ENCODE measurements at places on chromosomes 5 and 9. TPM values are rescaled to one million over a fixed set of nuclear protein-coding genes. Genes with fewer than 3 reads are reported as not detected.

LECT2 gene
- total RNA-seq, result not detected

MAML1 gene
- total RNA-seq, result 13.2 TPM

POU5F2 gene
- 0.73 TPM for total RNA-seq

TSSK1B gene
- total RNA-seq, result 0.08 TPM

PARP8 gene
- total RNA-seq, result 5.5 TPM

FAXDC2 gene
- 10.1 TPM for total RNA-seq

SLC25A2 gene
- total RNA-seq, result not detected

- DNase-seq, result no peak
Observed at GRCh38 chr5:180049185-180049548, 22.4 kb downstream of the RNF130 start.

GRCh38 chr9:128065907-128066712, 1.0 kb downstream of the NAIF1 start:
- DNase-seq, result no peak

GRCh38 chr9:19788614-19789271, at the start of gene SLC24A2:
Gene SLC24A2, minus strand, starts transcription at chr9:19789037.
- no peak for DNase-seq

DNA sequence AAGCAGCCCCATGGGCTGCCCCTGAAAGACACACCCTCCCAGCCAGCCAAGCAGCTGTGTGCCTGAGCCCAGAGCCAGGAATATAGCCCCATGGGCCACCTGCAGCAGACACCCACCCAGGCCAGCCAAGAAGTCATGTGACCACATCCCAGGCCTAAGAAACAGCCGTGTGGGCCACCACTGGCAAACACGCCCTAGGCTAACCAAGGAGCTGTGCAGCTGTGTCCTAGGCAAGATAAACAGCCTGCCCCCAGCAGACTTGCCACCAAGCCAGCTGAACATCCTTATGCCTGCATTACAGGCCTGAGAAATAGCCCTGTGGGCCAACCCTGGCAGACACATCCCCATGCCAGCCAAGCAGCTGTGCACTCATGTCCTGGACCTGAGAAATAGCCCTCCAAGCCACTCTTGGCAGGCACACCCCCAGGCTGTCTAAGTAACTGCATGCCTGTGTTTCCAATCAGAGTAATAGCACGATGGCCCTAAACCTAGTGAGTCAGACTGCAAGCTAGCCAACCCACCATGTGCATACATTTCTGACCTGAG, 143.0 kb downstream of the ADAMTS6 start:
- no peak for DNase-seq

GRCh38 chr9:126397056-126397455, 70.4 kb downstream of the MVB12B start:
- DNase-seq, result no peak

DNA sequence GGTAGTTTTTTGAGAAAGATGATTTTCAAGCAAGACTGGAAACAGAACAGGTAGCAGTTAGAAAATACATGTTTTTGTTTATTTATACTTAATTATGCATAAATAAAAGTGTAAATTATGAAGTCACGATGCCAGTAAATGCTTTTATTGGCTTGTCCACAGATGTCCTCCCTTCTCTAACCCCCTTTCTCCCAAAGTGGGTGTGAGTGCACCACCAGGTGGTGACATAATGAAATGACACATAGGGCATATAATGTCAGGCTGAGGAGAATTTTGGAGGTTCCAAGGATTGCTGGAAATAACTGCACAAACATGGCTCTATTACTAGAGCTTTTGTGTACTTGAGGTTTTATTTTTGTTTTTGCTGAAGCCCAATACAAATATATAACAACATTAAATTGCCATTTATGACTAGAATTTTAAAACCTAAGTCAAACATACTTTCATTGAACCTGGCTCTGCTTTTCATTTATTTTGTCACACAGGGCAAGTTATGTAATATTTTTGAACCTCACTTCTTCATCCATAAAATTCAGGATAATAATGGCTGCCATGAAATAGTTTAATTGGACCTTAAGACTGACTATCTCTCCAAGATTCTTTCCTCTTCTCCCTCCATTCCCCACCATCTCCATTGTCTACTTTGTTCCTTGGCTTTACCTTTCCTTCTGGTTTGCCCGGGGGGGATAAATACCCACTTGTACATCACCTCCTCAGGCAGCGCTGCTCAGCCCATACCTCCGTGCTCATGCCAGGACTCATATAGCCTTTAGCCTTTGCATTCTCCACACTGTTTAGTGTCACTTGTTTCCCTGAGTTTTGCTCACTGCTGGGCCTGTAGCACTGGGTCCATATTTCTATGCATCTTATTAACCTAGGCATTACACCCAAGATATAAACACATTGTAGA, 168.8 kb downstream of the PDE4D start:
- no peak for DNase-seq

DNA sequence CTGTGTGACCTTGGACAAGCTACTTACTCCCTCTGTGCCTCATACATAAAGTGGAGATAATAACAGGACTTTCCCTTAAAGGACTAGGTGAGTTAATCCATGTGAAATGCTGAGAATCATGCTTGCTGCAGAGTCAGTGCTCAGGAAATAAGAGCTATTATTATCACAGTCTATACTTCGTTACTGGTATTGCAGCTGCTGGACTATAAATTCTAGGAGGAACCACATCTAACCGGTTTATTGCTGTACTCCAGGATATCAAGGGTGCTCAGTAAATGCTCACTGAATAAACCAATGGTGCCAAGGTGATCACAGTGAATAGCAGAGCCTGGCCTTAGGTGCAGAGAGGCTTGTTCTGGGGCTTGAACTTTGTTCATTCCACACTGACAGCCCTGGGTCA, 69.3 kb downstream of the HSPA4 start:
- no peak for DNase-seq

DNA sequence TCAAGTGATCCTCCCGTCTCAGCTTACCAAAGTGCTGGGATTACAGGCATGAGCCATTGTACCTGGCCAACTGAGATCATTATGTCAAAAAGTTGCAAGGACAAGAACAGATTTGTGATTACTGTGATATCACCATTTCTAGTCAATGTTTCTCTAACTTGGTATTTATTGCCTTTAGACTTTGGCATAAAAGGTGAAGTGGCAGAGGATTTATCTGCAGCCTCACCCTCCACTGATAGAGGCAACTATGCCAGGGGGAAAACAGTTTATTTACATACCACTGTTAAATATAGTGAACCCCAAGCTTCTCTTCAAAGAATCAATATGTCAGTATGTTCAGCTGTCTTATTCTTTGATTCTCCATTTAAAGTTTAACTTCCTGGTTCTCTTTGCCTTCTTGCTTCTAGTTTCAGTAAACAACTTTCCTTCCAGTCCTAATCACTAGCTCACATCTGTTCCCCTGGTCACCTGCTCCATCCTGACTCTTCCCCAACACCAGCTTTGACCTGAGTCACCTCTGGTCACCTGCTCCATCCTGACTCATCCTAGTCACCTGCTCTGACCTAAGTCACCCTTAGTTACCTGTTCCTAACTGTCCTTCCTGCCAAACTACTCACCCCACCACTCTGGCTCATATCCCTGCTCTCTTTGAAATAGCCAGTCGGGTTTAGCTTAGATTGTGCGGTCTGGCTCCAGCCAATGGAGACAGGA, 29.9 kb downstream of the SEMA6A start:
- DNase-seq, result no peak
